Cortex of kidney (tissue), 1 donor: ENCODE measurements at places on chromosomes 12 and 14.

DNA sequence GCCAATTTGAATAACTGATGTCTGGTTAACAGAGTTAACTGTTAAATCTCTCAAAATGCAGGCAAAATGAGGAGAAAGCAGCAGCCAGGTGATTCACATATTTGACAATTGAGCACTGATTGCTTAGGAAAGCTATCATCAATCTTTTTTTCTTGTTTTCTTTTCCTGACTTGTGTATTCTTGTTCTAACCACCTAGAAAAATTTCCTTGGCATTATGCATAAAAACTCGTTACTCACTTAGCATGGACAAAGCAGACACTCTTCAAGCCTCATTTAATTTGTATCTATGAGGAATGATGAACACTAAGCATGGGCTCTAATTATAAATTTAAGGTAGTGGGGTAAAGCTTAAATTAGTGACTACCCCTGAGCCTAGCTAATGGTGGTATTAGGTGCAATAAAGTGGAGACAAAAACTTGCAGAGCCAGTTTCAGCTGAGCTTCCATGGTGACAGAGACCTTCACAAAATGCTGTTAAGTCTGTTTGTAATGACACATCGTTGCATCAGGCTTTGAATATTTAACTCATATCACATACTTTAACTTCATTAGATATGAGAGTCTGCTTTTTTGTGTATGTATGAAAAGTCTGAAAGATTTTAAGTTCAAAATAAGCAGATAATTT, 52.0 kb downstream of the RASSF9 start:
- DNase-seq = no peak

- DNase-seq = no peak
These were observed 341.2 kb downstream of the C12orf75 start for GRCh38 chr12:105671720-105672119.

- no peak for DNase-seq
These were observed 510 bp downstream of the ARID2 start for GRCh38 chr12:45730084-45730347.

DNA sequence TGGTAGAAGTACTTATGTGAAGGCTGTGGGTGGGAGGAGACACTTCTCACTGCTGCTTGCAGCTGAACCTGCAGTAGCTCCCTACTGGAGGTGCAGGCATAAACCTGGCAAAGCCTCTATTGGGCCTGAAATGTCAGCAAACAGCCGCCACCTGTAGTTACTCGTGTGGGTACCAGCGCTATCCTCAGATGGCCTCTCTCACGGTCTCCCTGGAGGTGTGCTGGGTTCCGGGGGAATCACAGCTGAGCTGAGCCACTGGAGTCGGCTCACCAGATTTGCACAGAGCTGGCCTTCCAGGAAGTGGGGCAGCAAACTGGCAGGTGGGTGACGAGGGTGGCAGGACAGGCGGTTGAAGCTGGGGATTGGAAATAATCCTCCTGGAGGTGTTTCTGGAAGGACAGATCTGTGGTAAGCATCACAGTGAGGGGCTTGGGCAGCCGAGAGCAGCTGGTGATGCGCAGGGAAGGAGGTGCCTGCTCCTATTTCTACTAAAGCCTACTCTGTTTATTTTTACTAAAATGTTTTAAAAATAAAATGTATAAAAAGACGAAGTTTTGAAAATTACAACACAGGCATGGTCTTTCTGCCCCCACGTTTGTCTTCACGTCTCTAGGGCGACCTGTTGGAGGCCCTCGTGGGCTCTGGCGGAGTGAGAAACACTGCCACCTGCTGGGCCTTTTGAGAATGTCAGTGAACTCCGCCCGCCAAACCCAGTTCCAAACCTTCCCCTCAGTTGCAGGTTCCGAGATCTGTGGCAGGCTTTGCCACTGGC, 67.8 kb upstream of the PLEKHG3 start:
- no peak for DNase-seq

GRCh38 chr12:60075091-60075490, 479.3 kb downstream of the SLC16A7 start:
- no peak for DNase-seq

DNA sequence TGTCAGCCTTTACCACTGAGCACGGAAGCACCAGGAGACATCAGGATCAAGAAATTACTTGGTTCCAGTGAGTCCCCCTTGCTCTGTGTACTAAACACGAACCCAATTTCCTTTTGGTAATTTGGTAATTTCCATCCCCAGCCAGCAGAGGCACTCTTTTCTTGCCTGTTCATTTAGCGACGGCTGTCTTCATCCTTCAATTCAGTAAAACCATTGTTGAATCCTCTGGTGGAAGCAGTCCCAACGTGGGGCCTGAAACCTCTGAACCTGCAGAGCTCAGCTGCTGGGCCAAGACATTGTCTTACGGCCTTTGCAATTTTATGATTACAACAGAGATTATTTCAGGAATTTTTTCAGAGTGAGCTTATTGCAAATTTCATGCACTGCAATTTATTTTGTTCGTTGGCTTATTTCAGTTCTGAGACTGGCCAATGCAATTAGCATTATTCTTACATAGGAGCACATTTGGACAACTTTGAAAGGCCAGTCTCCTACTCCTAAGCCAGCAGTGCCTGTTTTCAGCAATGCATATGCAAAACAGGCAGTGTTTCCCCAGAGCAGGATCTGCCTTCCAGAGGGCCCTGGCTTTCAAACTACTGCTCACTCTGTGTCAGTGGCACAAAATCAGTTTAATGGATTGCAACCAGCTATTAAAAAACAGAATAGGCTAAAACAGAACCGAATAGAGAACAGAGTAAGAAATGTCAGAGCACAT, 372.9 kb upstream of the TMEM132C start:
- no peak for DNase-seq

DNA sequence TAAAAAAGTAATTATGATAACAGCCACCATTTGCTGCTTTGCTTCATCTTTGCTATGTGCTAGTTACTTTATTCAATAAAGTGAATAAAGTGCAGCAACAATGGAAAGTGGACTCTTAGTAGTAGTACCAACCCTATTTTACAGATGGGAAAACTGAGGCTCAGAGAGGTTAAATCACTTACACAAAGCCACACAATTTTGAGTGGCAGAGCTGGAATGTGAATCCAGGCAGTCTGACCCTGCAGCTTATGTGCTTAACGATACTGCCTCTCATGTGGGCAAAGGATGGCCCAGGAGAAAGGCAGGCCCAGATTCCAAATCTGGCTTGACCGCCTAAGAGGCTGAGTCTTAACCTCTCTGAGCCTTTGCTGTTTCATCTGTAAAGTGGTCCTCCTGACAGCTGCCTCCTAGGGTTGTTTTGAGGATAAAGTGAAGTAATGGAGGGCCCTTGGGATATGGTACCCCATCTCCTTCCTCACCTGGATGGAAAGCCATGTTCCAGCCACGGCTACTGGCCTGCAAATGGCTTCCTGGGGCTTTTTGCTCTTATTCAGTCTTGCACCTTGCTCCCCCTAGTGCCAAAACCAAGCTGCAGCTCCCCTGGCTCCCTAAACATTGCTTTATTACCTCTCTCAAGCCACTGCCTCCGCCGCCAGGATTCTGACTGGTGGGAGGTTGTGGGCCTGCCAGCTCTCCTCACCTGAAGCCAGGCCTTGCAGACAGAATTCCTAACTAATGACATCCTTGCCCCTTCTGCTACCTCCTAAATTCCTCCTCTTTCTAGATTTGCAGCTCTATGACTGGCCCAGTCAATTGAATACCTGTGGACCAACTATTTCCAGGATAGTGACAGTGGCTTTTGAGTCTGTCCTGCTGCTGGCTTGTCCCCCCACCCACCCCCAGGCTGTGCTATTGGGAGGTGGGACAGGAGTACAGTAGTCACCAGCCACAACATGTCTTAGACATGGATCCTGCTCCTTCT, 283.3 kb upstream of the PWP1 start:
- no peak for DNase-seq

DNA sequence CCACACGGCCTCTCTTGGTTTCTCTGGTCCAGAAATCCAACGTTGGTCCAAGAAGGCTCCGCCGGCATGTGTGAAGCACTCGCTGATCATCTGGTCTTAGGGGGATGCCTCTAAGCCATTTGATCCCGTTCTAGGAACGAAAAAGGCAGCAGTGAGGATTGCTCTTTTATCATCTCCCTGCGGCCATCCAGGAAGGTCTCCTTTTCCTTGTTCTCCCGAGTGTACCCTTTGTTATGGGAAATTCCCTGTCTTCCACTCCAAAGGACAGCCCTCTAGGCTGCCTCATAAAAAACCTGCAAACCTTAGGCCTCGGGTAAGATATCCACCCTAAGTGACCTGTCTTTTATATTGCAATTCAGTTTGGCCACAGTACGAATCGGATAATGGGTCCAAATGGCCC, 85.8 kb downstream of the TMTC3 start:
- no peak for DNase-seq

DNA sequence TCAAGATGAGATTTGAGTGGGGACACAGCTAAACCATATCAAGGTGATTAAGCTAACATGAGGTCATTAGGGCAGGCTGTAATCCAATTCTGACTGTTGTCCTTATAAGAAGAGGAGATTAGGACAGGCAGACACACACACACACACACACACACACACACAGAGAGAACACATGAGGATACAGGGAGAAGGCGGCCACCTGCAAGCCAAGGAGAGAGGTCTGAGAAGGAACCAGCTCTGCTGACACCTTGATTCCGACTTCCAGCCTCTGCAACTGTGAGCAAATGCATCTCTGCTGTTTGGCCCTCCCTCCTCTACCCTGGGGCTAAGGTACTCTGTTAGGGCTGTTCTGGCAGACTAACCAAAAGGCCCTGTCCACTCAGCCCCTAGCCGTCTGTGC, 112.5 kb upstream of the GSC start:
- no peak for DNase-seq

- no peak for DNase-seq
These were observed 318.5 kb upstream of the TBX3 start for GRCh38 chr12:115002434-115002833.

DNA sequence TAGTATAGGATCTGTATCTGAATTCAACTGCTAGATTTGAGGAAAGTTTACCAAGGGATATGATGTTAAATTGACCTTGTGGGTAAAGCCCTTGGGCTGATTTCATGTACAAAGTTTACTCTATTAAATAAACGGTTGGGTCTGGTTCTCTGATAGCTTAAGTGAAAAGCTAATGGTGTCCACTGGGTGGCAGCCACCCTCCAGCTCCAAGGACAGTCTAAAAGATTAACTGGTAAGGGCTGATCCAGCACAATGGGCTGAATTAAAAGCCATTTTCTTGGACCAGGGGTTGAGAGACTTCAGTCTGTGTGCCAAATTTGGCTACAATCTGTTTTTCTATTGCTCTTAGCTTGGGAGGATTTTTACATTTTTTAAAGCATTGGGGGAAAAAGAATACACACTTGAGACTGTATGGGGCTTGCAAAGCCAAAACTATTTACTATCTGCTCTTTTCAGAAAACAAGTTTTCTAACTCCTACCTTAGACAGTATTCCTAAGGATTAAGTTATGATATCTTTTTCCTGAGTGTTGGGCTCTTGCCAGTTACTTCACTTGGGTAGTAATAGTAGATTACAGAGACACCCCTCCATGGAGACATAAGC, 116.5 kb downstream of the GPHN start:
- DNase-seq = no peak

DNA sequence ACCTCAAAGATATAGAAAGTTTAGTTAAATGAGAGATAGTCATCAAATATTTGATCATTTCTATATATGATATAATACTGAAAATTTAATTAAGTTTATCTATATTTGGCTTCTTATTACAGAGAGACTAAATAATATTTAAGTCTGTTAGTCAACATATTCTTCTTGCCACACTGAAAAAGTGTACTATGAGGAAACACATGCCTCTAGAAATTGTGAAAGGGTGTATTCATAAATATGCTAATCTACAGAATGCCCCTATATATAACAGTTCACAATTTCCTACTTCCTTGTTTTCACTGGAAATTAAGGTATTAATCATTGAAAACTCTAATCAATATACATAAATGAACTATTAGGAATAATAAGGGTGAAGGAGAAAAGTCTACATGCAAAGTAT, 31.4 kb upstream of the ETV6 start:
- DNase-seq = no peak

- DNase-seq = no peak
These were observed 113.0 kb upstream of the NTF3 start for GRCh38 chr12:5318874-5319273.

DNA sequence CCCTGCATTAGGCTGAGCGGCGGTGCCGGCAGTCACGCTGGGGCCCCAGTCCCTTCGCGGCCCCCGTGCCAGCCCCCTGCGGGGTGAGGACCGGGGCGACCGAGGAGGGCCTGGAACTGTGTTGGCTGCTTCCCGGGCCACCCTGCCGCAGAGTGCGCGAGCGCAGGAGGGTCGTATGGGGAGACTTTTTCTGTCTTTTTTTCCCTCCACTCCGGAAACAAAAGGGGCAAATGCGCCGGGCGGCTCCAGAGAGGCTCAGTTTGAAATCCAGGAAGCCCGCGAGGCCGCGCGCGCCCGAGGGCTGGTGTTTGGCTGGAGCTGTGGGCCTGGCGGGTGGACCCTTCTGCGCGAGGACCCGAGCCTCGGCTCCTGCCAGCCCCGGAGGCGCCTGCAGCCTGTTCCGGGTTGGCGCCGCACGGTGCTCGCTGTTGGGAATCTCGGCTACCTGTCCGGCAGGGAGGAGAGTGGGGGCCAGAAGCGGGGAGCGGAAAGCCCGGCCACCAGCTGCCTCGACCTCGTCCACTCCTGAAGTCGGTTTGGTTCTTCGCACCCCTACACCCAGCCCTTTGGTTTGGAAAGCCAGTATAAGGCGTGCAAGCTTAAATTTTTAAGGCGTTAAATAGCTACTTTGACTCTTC, 638 bp downstream of the PLEKHG3 start:
- DNase-seq = no peak
